ENCODE measurements at places on chromosomes 11 and 22.

GRCh38 chr11:132052904-132053303 lies 682.5 kb downstream of the NTM start:
- no peak for DNase-seq

DNA sequence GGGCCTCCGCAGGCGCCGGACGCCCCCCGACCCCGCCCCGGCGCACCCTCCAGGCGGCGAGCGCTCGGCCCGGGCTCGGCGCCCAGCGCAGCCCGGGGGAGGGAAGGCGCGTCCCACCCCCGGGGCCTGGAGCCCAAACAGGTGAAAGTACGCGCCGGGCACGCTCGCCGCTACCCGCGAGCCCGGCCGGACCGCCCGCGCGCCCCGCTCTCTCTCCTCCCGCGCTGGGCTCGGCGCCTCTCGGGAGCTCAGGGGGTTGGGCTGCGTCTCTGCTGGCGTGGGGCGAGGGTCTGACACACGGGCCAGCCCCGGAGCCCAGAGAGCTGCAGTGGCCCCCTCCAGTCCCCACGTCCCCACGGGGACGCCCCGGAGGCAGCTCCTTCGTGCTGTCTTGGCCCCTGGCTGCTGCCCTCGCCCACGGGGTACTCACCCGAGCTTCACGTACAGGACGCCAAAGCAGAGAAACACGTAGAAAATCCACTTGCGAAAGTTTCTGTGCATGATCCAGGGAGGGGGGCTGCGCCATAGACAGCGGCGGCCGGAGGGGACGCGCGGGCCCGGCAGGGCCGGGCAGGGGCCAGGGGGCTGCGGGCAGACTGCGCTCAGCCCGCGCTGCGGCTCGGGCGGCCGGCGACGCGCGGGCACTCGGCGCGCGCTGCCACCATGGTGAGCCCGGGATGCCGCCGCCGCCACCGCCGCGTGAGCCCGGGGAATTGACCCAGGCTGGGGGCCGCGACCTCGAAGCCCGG lies 534 bp downstream of the WNT7B start:
- DNase-seq = no peak

DNA sequence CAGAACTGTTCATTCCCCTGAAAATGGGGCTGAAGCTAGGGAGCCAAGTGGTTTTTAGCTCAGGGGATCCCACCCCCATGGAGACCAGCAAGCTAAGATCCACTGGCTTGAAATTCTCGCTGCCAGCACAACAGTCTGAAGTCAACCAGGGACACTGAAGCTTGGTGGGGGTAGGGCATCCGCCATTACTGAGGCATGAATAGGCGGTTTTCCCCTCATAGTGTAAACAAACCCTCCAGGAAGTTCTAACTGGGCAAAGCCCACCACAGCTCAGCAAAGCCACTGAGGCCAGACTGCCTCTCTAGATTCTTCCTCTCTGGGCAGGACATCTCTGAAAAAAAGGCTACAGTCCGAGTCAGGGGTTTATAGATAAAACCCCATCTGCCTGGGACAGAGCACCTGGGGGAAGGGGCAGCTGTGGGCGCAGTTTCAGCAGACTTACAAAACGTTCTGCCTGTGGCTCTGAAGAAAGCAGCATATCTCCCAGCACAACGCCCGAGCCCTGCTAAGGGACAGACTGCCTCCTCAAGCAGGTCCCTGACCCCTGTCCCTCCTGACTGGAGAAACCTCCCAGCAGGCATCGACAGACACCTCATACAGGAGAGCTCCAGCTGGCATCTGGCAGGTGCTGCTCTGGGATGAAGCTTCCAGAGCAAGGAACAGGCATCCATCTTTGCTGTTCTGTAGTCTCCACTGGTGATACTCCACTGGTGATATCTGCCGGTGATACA lies 32.7 kb downstream of the GAB4 start:
- no peak for DNase-seq

DNA sequence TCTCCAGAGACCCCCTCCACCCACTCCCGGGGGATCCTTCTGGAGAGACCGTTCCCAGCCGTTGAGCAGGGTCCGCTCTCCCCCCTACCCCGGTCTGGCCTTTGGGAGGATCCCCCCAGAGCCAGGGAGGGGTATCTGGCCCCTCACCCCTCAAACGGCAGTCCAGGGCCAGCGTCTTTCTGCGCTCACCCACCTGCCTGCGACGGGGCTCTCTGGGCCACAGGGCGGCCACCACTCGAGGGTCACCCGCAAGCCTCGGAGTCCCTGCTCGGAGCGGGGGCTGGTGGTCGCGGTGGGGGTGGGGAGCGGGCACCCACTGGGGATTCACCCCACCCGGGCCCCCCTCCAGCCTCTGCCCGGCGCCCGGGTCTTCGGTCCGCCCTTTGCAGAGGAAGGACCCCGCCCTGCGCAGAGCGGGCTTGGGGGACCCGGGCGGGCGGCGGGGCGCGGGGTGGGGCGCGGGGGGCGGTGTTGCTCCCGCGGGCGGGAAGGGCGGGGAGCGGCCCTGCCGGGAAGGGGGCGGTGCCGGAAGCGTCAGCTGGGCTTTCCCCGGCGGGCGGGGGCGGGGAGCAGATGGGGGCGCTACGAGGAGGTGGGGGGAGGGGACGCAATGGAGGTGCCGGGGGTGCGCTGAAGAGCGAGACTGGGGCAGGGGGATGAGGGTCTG lies 16.6 kb downstream of the CRELD2 start:
- DNase-seq = peak; percentile 21

DNA sequence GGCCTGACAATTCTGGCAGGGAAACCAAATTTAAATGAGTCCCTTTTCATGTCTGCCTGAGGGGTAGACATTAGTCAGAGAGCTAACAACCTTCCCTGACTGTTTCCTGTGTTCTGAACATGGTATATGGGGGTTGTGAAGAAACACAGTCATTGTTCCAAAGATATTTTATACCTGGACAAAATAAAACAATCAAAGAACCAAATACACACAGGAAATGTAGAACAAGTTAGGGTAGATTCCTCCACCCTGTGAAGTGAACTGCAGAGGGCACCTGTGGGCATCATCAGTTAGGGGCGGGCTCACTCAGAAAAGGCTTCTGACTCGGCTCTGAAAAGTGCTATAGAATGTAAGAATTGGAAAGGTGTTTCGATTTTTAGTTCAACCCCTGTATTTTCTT lies 231.9 kb upstream of the CADM1 start:
- no peak for DNase-seq

DNA sequence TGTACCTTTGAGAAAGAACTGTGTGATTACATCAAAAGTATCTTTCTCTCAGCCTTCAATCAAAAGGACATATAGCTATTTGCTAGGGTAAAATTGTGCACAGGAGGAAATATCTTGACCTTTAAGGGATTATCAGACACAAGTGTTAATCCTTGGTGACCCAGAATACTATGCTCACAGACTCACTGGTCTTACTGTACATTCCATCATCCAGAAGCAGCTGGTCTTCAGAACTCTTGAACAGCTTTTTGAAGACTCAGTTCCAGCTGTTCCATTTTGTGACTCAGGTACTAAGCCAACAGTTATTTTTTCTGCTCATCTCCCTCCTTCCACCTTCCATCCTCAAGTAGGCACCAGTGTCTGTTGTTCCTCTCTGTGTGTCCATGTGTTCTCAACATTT lies 19.8 kb downstream of the ZBED5 start:
- DNase-seq = no peak

- no peak for DNase-seq
Observed at GRCh38 chr11:76644591-76644990, 26.0 kb downstream of the LRRC32 start.

DNA sequence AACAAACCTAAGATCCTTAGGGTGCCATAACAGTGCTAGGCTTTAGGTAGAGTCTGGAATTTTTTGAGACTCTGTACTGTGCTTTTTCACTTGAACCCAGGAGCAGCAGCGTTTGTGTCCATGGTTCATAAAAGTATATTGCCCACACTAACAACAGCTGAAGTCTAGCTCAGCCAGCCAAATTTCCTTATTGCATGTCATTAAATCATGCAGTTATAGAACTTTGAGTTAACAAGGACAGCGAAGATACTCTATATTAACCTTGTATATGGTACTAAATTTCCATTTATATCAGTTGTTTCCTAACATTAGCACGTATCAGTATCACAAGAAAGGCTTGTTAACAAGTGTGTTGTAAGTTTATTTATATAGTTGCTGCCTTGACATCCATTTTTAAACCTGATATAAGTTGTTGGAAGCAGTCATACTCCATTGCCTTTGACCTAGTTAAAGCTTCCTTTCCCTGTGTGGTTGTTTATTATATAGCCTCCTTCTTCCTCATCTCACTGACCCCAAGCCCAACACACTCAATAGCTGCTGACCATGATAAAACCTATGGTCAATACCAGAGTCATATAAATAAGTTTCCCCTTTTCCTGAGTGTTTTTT lies 46.7 kb downstream of the NXPE2 start:
- DNase-seq = no peak

GRCh38 chr11:32137263-32137662 lies 46.4 kb downstream of the RCN1 start:
- DNase-seq = no peak

DNA sequence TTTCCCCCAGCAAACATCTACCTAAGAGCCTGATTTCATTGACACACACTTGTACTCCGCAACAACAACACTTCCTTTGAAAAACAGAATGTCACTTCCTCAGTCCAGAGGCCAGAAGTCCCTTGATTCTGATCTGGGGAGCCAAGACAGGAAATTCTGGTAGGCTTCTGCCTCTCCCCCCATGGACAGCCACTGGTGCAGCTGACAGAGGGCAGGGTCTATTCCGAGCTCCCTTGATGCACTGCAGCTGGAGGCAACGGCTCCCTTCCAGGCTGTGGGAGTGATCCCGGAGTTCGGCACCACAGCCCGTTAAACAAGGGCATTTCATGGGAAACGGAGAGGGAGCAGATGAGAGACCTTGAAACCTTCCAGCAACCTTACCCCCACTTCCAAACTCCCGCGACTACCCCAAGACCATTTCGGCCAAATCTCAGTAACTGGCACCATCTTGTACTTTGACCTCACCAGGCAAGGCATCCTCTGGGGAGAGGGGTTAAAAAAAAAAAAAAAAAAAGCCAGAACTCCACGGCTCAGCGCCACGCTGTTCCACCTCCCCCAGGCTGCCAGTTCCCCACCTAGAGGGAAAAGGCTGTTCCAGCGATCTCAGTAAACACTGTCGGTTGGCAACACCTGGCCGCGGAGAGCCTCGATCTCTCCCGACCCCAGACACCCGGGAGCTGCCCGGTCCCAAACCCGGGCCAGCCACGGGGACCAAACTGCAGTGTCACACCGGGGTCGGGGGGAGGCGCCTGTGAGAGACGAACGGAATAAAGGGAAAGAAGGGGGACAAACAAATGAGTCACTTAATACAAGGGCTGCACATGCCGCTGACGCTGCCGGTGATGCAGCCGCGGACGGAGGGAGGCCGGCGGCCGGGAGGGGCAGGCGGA lies 1.1 kb downstream of the GAB2 start:
- DNase-seq = peak; percentile 60

- no peak for DNase-seq
Observed at GRCh38 chr22:24433001-24433827, 5.8 kb downstream of the ADORA2A start.

GRCh38 chr11:120068114-120068573 lies 69.8 kb downstream of the TRIM29 start:
- DNase-seq = peak; percentile 62

DNA sequence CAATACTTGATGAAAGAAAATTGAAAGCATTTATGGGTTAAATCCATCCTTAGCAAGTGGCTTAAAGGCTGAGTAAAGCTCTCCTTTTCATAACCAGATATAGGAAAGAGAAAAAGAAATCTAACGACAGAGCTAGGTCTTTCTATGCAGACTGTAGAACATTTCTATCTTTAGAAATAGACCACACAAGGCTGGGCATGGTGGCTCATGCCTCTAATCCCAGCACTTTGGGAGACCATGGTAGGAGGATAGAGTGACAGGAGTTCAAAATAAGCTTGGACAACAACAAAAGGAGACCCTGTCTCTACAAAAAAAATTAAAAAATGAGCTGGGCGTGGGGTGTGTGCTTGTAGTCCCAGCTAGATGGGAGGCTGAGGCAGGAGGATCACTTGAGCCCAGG lies 90.7 kb downstream of the APOL5 start:
- DNase-seq = no peak

DNA sequence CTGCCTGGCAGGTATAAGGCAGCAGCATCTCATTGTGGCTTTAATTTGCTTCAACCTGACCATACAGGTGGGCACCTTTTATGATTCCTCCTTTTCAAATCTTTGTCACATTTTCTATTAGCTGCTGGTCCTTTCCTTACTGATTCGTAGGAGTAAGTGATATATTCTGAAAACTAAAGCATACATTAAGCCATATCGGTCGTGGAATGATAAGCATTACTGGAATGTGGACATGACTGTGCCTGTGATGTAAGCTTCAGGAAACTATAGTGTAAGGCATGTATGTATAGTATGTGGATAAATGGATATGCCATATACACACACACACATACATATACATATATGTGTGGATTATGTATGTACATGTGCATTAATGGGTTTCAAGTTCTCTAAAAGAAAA lies 20.8 kb downstream of the YPEL1 start:
- no peak for DNase-seq

DNA sequence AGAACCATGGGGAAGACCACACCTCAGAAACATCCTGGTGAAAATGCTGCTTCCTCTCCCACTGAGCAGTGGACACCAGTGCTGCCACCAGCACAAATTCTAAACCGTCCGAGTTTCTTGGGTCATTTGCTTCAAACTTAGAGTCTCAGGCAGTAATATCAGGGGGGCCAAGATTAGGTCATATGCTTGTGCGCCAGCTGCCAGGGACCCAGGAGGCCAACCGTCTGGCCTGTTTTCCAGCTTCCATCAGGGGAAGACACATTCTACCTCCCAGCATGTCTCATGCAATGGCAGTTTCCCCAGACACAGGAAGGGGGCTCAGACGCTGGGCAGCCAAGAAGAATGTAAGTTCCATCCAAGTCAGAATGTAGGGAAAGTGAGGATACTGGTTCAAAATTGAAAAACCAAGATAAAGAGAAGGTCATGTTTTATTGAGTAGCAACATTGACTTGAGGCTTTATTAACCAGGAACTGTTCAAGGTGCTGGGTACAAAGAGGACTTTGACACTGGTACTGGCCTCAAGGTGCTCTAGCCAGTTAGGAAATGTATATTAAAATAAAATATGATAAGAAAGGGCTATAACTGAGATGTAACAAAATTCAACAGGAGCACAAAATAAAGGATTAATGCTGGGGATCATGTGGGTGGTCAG lies 59.7 kb upstream of the EED start:
- no peak for DNase-seq

DNA sequence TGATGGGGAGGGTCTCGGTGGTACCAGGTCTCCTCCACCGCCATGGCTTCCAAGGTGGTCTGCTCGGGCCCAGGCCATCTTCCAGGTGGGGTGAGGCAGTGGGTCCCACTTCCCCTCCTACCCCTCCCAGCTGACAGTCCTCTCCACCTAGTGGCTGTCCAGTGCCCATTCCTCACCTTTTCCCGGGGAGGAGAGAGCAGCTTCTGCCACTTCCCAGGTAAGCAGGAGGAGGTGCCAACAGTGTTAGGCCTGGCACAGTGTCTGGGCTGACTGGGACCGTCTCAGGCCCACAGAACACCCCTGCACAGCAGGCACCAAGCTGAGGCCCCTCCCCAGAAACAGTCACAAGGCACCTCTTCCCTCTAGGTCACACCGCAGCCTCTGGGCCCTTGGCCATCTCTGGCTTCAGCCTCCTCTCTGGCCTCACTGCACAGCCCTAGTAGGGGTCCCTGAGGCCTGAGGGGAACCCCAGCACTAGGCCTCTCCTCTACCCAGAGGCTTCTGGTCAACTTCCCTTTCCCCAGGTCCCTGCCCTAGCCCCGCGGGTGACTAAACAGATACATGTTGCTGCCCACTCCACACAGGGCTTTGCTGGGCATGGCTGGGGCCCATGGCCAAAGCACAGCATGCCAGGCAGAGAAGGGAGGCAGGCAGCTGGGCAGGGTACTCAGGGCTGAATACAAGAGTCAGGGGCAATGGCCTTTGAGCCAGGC lies 2.3 kb upstream of the ANKRD13D start:
- DNase-seq = no peak
